AG08395 (cell line): ENCODE measurements at places on chromosomes 5 and 9.
A peak's percentile ranks its signal among the peaks of the same experiment; 100 is the strongest.

- DNase-seq, result no peak
Observed at GRCh38 chr5:2738156-2738699, 13.2 kb downstream of the IRX2 start.

GRCh38 chr5:9126490-9126889, 419.4 kb downstream of the SEMA5A start:
- DNase-seq, result no peak

- DNase-seq, result no peak
Observed at GRCh38 chr5:61084658-61085057, 77.6 kb downstream of the SMIM15 start.

- no peak for DNase-seq
Observed at GRCh38 chr9:131060900-131061630, 35.3 kb upstream of the AIF1L start.

- DNase-seq, result no peak
Observed at GRCh38 chr5:11822598-11822997, 81.6 kb downstream of the CTNND2 start.

GRCh38 chr5:15598294-15598902, 98.4 kb downstream of the FBXL7 start:
- no peak for DNase-seq

DNA sequence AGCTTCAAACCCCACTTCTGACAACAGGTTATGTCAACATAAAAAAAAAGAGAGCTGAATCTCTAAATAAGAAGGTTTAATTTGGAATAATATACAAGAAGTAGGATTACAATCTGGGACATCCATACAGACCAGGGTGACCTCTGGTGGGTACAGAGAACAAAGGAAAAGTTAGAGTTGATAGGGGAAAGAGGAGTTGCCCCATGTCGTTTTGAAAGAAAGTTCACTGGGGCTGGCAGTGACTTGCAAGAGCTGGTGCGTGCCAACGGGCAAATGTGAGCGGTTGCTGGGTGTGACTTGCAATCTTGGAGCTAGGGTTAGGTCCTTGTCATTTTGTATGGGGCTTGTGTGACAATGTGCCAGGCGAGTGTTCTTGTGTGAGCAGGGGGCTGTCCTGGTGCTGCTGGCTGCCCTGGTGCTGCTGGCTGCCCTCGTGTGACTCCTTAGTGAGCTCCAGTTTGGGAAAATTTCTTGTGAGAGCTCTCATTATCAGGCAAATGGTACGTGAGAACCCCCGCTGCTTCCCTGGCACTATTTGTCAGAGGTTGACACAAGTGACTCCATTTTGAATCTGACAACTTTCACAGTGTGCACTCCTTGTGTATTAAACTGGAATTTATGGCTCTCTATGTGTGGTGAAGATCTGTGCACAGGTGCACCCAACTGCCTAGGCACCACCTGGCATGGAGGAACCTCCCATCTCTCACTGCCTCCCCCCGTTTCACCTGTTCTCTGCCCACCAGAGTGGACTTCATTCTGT, 69.8 kb downstream of the UBE2QL1 start:
- no peak for DNase-seq

- no peak for DNase-seq
Observed at GRCh38 chr5:3377176-3377575, 218.5 kb upstream of the IRX1 start.

- DNase-seq, result no peak
Observed at GRCh38 chr5:134521841-134522240, 3.6 kb upstream of the JADE2 start.

- no peak for DNase-seq
Observed at GRCh38 chr9:133536080-133536479, 1.6 kb downstream of the ADAMTSL2 start.

- no peak for DNase-seq
Observed at GRCh38 chr5:173916233-173916632, 28.1 kb downstream of the CPEB4 start.

DNA sequence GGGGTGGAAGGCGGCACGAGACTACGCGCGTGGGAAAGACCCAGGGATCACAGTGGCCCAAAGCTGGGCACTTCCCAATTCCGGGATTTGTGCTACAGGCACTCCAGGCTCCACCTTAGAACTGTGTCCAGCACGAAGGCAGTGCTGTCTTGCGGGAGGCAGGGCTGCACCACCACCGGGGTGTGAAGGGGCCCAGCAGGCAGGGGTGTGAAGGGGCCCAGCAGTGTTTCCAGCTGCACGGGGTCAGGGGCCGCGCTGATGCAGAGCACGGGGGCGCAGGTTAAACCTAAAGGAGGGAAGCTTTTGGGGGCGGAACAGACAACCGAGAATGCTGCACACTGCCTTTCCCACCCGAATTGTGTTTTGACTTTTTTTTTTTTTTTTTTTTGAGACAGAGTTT, 1.1 kb upstream of the PDCD6 start:
- no peak for DNase-seq

GRCh38 chr5:42621242-42621641, 135.4 kb upstream of the CCDC152 start:
- no peak for DNase-seq

DNA sequence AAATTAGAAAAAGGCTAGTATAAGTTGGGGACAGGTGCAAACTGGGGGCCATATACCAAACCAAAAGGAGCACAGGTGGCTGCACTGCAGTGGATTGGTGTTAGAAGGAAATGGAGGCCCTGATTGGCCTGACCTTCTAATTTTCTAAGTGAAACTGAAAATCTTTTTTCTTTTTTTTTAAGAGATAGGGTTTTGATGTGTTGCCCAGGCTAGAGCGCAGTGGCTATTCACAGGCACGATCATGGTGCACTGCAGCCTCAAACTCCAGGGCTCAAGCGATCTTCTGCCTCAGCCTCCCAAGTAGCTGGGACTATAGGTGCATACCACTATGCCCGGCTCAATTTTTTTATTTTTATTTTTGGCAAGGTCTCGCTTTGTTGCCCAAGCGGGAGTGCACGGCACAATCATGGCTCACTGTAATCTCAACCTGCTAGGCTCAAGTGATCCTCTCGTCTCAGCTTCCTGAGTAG, 9.8 kb upstream of the CCDC69 start:
- DNase-seq, result no peak

DNA sequence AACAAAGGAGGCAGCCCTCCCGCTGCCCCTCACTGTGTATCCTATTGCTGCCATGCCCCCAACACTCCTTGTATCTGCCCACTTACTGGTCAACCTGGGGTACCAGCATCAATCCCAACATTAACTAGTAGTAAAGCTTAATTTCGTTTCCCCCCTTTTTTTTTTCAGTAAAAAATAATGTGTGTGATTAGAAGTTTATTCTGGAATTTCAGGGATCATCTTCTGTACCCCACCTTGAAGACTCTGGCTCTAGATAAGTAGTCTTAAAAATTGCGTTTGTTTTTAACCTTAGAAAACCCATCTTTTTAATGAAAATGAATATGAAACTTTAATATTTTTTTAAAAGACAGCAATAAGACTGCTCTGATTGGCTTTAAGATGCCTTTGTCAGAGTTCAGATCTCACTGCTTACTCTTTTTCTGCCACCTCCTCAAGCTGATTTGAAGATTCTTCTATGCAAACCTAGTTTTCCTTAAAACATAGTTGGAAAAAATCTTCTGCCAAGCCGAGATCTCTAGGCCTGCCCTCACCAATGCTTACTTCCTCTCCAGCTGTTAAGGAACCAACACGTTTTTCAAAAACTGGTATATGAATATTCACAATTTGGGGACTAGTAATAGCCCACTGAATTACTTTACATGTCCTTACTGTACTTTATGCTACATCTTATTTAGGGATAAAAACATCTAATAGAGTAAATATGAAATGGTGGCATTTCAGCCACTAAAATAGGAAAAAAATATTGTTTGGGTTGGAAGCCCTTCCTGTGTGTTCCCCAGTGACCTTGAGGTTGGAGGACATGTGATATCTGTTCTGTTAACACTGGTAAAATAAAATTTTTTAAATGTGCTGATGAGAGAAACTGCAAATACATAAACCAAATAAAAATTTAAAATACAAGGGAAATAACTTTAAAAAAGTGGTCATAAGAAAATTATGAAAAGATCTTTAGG, 4.0 kb upstream of the RHOBTB3 start:
- DNase-seq, result no peak

- DNase-seq, result no peak
Observed at GRCh38 chr9:33202018-33202417, 34.9 kb upstream of the B4GALT1 start.

DNA sequence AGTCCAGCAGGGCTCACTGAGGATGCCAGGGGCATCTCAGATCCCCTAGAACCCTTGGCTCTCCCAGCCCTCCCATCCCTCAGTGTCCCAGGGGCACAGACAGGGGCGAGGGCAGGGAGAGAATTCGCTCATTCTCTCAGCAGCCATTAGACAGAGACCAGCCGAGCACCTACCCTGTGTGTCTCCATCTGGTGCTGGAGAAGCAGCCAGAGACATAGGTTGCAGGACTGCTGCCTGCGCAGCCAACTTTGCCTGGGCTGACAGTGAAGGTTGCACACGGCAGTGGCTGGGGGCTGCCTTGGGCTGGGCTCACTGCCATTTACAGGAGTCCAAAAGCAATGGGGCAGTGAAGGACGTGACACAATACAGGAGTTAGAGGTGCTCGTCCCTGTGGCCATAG, 60.9 kb downstream of the OLFM1 start:
- no peak for DNase-seq

DNA sequence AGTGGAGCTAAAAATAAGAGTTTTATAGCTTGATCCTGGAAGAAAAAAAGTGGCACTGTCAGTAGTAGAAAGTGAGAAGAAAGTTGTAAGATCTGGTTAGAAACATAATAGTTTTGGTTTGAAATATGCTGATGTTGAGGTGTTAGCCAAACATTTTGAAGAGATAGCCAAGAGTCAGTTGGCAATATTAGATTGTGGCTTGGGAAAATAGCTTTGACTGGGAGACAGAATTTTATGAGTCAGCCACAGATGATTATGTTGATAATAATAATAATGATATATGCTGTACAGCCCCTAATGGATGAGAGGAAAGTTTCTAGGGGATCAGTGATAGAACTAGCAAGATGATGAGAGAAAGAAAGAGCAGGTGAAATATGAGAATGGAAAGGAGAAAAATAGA, 12.4 kb upstream of the CDH18 start:
- DNase-seq, result no peak

DNA sequence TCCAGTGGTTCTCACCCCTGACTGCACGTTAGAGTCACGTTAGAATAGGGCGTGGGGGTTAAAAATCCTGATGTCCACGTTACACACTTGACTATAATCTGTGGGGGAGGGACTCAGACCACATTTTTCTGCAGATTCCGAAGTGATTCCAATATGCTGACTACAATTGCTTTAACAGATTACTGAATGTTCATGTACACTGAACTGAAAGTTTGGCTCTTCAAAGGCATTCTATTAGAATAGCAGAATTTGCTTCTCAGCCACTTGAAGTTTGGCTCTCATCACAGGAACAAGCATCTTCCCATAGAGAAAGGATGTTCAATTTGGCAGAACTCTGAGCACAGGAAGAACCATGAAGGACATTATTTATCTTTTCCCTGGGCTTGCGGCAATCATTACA, 84.5 kb downstream of the HAPLN1 start:
- peak; percentile 15 for DNase-seq

DNA sequence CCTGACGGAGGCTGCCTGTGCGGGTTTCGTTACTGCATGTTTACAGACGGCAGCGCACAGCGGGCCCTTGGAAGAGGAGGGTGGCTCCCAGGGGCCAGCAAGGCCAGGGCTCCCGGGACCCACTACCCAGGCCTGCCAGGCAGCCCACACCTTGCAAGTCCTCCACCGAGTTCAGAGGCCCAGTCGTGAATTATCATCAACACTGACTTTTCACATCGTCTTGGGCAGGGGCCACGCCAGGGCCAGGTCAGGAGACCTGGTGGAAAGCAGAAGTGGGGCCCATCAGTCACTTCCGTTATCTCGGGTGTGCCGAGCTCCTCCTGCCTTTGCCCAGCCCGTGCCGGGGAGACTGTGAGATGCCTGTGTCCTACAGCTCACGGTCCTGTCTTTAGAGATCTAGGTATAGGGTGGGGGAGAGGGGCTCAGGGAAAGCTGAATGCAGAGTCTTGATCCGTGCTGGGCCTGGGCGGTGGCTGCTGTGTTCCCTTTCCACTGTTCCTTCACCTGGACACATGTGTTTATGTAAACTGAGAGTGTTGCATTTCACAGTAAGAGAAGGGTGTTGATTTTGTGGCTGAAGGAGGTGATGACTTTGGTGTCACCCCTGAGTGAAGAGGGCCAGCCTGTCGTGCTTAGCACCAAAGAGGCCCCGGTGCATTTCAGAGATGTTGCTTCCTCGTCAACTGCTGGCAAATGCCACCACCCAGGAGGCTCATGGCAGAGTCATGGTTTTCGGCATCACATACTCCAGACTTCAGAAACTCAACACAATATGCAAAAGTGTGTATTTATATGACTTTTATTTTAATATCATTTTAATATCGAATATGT, 175.2 kb downstream of the GAPVD1 start:
- no peak for DNase-seq

DNA sequence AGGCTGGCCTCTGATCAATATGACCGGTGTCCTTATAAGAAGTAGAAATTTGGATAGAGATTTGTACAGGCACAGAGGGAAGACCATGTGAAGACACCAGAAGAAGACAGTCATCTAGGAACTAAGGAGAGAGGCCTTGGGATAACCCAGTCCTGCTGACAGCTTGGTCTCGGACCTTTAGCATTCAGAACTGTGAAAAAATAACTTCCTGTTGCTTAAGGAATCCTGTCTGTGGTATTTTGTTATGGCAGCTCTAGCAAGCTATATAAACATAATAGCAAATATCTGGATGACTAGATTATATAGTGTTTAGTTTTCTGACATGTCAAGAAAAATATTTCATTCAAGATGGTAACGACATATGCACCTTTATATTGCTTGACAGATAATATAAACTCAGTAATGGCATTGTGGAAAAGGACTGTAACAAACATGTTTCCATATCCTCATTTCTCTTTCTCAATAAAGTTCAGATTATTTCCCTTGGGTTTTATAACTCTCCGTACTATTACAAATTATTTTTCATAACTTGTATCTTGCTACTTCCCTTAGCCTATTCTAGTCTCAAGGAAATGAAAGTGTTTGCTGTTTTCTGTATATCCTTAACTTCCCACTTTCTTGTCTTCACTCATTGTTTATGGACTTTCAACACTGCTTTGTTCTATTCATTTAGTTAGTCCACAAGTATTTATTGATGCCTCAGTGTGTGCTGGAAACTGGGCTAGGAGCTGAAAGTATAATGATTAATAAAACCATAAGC, 62.4 kb downstream of the KIAA1958 start:
- no peak for DNase-seq

GRCh38 chr9:88786291-88787079, 204.8 kb upstream of the S1PR3 start:
- DNase-seq, result no peak

- DNase-seq, result no peak
Observed at GRCh38 chr9:11064909-11065308, 452.1 kb upstream of the PTPRD start.

- peak; percentile 16 for DNase-seq
Observed at GRCh38 chr5:33258553-33258952, 182.2 kb upstream of the TARS1 start.

- DNase-seq, result no peak
Observed at GRCh38 chr5:126168785-126169184, 254.4 kb upstream of the GRAMD2B start.

- DNase-seq, result peak; percentile 78
Observed at GRCh38 chr9:133103183-133103986, 17.7 kb downstream of the RALGDS start.

GRCh38 chr5:142881076-142881783, 111.1 kb downstream of the ARHGAP26 start:
- peak; percentile 68 for DNase-seq
